NB4 (cell line): ENCODE measurements at places on chromosomes 7 and 10.
A peak's percentile ranks its signal among the peaks of the same experiment; 100 is the strongest.

DNA sequence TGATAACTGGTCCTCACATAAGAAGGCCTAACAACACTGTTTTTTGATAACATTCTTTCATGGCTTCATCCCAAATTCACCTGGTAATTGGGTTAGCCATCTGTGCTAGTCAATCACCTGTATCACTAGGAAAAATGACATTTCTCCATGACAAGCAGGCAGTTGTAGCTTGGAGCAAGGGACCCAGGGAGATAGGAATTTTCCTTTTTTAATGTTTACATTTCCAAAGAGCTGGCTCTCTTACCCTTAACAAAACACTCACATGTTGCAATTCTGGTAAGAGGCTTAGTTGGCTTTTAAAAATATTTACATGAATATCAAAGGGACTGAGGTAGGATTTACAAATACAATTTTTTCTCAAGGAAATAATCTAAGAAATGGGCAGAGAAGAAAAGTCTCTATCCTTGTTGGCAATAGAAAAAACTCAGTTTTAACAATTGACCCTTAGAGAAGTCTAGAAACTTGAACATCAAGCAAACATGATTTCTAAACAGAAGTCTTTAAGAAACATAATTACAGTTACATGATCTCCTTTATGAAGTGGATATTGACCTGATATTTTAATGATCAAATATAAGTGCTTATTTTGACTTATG, 16.1 kb upstream of the AKR1C1 start:
- DNase-seq = no peak

DNA sequence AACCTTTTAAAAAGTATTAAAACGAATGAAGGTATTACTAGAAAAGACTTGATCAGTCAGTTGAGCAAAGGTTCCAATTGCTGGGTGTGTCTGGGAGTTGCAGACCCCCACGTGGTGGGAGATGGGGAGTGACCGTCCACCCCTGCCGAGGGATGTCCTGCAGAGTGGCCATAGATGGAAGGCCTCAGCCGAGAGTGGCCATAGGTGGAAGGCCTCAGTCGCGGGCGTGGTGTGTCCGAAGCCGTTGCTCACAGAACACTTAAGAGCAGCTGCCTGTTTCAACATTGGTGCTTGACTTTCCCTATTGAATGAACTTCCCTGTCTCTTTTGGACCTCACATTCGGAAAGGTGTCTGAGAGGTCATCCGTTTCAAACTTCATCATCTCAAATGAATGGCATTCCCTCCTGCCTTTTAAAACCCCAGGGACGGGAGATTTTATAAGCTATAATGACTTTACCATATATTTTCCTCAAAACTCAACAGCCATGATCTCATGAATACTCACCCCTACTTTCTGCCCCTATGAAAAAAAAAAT, 69.4 kb downstream of the CAMK1D start:
- DNase-seq = no peak

- DNase-seq = no peak
Observed at GRCh38 chr7:12386313-12386740, 17.3 kb downstream of the VWDE start.

DNA sequence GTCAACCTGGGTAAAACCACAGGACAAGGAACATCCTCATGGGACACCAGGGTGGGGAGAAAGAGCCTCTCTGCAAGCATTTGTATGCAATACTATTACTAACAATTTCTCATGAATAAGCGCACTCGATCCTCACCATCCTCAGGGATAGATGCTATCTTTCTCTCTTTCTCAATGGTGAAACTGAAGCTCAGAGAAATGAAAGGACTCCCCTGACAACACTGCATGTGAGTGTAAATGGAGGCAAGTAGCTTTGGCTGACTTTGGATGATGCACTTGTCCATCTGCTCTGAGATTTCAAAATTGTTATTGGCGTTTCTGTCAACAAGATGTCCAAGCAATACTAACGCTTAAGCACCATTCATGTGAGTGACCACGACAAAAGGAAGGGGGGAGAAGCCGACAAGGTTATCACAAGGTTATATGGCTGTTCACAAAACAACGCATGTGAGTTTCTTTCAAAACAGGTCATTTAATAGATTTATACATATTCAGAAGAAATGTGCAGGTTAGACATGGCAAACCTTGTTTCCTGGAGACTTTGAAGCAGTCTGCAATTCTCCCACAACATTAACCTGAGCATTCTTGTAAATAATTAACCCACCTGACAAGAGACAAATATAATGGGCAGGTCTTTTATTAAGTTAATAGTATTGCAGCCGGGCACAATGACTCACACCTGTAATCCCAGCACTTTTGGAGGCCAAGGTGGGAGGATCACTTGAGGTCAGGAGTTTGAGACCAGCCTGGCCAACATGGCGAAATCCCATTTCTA, 54.0 kb downstream of the IFIT5 start:
- DNase-seq = no peak

GRCh38 chr7:101559586-101559985, 69.5 kb downstream of the MYL10 start:
- no peak for DNase-seq

DNA sequence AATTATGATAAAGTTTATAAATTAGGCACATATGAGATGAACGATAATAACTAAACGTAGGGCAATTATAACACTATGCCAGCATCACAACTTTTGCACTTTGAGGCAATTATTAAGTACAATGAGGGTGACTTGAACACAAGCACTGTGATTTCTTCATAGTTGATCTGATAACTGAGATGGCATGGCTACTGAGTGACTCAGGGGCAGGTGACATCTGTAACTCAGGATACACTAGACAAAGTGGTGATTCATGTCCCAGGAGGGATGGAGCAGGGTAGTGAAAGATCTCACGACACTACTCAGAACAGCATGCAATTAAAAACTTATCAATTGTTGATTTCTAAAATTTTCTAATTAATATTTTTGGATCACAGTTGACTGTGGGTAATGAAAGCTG, 98.3 kb upstream of the ARHGAP21 start:
- DNase-seq = peak; percentile 1

DNA sequence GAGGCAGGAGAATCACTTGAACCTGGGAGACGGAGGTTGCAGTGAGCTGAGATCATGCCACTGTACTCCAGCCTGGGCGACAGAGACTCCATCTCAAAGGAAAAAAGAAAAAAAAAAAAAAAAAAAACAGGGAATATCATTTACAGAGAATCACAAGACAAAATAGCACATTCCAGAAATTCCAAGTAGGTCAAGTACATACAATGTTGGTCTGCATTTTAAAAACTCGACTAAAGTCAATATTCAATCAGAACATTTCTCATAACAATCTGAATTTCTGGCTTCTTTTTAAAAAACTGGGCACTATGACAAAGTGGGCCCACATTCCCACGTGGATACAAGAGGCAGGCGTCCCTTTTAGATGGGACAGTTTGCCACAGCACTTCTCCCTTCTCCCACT, 12.8 kb downstream of the ZC3HAV1L start:
- DNase-seq = no peak

DNA sequence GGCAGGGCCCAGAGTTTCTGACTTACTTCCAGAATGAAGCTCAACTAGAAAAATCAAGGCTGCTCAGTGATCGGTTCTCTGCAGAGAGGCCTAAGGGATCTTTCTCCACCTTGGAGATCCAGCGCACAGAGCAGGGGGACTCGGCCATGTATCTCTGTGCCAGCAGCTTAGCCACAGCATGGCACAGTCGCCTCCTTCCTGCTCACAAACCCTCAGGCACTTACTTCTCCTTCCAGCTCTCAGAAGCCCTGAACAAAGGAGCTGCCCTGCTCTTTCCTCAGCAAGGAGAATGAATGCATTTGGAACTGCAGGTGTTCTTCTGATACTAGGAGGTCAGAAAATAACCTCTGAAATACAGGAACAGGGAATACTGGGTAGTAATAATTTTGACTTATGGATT, 219.7 kb upstream of the PRSS1 start:
- DNase-seq = no peak

DNA sequence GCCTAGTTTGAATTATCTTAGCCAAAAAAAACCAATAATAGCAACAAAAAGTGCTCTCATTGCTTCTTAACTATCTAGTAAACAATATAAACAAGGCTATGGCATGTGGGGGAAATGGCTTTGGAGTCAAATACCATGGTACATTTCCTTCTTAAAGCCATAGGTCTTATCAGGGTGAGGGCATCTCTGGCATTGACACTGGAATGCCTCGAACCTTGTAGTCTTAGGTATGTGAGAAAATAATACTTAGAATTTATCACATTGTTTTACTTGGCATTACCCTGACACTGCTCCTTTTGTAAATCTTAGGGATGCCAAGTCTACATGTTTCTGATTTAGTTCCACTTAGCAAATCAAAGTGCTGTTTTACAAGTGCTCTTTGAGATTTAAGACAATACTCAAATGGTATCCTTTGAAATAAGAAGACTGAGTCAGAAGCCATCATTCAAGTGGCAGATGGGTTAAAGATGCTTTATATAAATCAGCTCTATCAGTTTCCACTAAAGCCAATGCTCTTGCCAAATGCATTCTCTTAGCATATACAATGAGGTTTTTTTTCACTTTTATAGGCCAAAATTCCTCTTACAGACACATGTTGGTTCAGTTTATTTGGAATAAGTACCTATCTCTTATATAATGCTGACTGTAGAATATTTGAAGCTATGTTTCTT, 155.2 kb downstream of the HPSE2 start:
- DNase-seq = no peak

- no peak for DNase-seq
Observed at GRCh38 chr7:68421712-68422111, 1176.6 kb upstream of the AUTS2 start.

DNA sequence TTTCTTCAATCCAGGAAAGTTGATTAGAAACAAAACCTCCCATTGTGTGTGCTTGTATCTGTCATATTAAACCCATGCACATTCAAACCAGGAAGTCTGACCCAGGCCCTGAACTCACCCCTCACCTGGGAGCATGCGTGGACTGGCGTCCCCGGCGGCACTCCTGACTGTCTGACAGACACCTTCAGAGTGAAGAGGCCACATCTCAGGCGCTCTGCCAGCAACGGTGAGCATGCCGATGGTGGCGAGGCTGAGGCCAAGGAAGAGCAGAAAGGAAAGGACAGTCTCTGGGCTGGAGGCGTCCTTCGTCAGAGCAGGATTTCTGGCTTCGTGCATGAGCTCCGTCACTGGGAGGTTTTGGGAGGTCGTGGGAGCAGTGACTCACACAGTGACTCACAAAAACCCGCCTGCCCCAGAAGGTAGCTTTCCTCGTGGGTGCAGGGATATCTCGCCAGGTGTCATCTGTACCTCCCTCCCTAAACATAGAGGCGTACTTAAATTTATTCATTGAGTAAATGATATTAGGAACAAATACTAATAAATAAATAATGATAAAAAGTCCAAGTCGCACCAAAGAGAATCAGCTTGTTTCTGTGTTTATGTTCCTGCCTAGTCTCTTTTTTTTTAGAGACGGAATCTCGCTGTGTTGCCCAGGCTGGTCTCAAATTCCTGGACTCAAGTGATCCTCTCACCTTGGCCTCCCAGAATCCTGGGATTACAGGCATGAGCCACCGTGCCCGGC, 13.5 kb downstream of the IQCE start:
- DNase-seq = peak; percentile 28

- no peak for DNase-seq
Observed at GRCh38 chr10:131475043-131475442, 163.5 kb upstream of the TCERG1L start.

DNA sequence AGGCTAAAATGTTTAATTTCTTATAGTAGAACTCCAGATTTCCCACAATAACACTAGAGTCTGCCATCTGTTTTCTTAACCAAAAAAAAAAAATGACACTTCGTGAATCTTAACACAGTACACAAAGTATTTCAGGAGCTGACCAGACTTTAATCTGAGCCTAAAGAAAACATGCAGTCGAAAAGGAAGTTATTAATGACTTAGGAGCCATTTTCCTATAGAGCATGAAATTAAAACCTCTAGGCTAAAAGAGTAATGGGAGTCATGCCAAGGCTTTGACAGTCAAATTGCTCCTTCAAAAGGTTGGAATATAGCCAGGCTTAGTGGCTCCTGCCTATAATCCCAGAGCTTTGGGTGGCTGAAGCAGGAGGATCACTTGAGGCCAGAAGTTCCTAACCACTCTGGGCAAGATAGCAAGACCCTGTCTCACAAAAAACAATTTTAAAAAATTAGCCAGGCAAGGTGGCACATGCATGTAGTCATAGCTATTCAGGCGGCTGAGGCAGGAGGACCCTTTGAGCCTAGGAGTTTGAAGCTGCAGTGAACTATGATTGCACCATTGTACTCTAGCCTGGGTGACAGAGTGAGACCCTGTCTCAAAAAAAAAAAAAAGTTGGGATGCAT, 13.6 kb downstream of the MICU1 start:
- DNase-seq = no peak

- no peak for DNase-seq
Observed at GRCh38 chr10:35912615-35913569, 270.8 kb upstream of the FZD8 start.
